Upper lobe of right lung (tissue), 1 donor: ENCODE measurements at places on chromosomes 13 and 19. TPM values are rescaled to one million over a fixed set of nuclear protein-coding genes. Genes with fewer than 3 reads are reported as not detected.
A peak's percentile ranks its signal among the peaks of the same experiment; 100 is the strongest.

The NEK5 gene
- total RNA-seq: 0.52 TPM

The GPR12 gene
- not detected for total RNA-seq

The RASL11A gene
- 25.6 TPM for total RNA-seq

The LILRA1 gene
- 4.7 TPM for total RNA-seq

The SRRM5 gene
- total RNA-seq: 0.29 TPM

DNA sequence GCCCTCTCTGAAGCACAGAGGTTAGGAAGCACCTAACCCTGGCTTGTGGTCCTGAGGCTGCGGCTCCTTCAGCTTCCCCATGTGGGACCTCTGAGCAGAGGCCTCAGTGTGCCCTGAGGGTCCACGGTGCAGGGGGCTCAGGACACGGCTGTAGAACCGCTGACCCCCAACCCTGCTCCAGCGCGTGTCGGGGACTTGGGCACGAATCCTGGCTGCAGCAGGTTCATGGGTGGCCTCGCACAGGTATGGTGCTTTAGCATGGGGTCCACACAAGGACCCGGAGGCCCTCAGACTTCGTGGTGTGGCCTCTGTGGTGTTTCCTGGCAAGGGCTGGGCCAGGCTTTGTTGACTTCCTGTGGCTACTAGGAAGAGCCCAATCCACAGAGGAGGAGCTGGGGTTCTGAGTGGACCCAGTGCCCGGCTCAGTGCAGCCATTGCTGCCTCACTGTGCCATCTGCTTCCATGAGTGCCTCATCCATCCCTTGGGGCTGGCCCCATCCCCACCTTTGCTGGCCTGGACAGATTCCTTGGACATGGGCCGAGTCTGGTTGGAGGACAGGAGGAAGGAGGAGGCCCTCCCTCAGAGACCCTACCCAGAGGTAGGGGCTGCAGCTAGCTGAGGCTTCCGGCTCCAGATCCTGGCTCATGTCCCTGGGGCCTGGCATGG is 24.5 kb downstream of the ZBTB7A start:
- H3K4me3 ChIP-seq: no peak overlapping the region
- H3K27me3 ChIP-seq: no peaks in the 10 kb centered on the region
- H3K36me3 ChIP-seq: peaks cover 32% of the 10 kb centered on the region
- H3K27ac ChIP-seq: no peak overlapping the region
- no peak for DNase-seq
- H3K4me1 ChIP-seq: peaks cover 12% of the 10 kb centered on the region

DNA sequence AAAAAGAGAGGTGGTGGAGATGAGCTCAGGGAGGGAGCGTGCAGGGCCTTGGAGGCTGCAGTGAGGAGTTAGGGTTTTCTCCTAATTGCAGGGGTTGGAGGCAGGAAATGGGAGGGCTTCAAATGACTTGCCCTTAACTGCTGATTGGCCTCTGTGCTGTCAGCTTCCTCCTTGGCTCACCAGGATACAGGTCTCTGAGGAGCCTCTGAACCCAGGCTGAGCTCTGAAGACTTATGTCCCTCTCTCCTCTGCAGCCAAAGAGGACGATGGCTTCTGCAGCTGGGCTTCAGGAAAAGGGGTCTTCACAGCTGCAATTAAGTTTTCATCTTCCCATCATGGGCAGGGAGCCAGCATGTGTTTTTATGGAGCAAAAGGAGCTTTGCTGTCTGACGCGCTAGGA is 6.7 kb upstream of the RANBP3 start:
- no peak overlapping the region for H3K4me3 ChIP-seq
- H3K4me1 ChIP-seq: peaks cover 9% of the 10 kb centered on the region
- H3K27me3 ChIP-seq: no peaks in the 10 kb centered on the region
- no peaks in the 10 kb centered on the region for H3K36me3 ChIP-seq
- no peak overlapping the region for H3K27ac ChIP-seq

DNA sequence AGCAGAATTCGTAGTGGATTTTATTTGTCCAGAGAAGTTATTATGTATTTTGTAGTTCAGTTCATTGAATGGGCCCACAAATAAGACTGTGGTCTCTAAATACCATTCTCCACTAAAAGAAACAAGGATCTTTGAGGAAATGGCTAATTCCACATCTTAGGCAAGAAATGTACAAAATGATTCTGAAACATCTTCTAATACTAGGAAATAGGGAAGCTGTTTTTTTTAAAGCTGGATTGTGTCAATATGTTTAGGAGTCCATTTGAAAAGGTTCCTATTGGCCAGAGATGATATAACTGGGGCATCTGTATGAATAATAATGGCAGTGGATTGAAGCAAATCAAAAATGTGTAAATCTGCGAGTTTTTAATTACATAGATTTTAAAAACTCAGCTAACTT is 88.5 kb upstream of the SIAH3 start:
- H3K27ac ChIP-seq: no peak overlapping the region
- H3K27me3 ChIP-seq: no peaks in the 10 kb centered on the region
- no peak overlapping the region for H3K4me3 ChIP-seq
- H3K4me1 ChIP-seq: no peaks in the 10 kb centered on the region
- no peak for DNase-seq

DNA sequence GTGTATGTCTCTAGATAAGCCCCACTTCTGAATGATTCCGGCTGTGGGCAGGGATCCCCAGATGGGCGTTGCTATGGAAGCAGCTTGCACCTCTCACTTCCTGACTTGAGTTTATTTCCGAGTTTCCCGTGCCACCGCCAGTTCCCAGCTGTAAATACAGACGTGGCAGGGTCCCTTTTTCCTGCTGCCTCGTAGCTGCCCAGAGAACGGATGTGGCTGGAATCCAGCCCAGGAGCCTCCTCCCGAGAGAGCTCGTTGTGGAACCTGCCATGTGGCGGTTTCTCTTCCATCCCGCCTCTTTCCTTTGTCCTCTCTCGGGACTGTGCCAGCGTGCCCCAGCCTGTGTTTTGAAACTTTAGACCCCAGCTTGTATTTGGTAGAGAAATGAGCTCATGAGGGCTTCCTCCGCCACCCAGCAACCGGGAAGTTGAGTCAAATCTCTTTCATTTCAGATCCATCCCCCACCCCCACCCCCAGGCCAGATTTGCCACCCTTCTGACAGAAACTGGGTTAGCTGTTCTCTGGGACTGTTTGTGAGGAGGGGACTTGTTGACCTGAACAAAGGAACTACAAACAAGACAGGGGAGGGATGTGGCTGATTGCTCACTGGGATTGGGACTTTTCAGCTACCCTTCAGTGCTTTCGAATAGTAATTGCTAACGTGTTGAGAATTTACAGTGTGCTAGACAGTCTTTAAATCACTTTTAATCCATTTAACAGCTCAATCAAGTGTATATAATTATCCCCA is 96.6 kb downstream of the SIPA1L3 start:
- H3K36me3 ChIP-seq: no peaks in the 10 kb centered on the region
- H3K27ac ChIP-seq: peak overlapping the region; percentile 82
- H3K4me3 ChIP-seq: peak overlapping the region; percentile 42

- no peak for DNase-seq
- H3K27ac ChIP-seq: no peak overlapping the region
- no peak overlapping the region for H3K4me3 ChIP-seq
- H3K36me3 ChIP-seq: peaks cover 8% of the 10 kb centered on the region
- H3K4me1 ChIP-seq: no peaks in the 10 kb centered on the region
- H3K27me3 ChIP-seq: no peaks in the 10 kb centered on the region
These were observed 50.6 kb downstream of the DPF1 start for GRCh38 chr19:38173291-38174041.

DNA sequence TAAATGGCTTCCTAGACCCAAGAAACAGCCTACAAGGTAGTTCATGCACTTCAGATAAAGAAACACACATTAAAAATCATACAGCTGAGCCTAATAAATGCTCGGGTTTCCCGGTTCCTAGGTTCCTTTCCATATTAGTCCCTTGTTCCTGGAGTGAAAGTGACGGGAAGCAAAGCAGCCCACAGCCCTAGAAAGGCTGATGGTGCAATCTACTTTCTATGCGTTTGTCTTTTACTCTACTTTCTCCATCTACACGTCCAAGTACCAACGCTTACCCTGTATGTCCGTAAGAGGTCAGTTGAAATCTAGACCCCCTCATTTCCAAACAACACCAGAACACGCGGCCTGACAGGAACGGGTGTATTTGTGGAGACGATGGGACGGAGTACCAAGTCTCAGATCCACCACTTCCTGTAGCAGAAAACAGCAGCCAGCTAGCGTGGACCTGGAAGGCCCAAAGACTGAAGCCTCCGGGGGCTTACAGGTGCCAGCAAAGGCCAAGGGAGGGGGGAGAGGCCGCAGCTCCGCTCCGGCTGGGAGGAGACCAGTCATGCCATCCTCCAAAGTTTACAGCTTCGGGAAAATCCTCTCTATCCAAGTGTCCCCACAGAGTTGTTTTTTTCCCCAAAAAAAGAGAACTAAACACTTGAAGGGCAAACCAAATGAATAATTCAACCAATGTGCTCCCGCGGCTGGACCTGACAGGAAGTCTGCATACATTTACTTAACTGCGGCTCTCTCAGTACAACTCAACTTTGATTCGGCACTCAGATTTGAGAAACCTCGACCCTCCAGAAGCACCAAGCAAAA is 34.1 kb downstream of the STK24 start:
- no peaks in the 10 kb centered on the region for H3K36me3 ChIP-seq
- DNase-seq: peak; percentile 49
- H3K4me1 ChIP-seq: peaks cover 45% of the 10 kb centered on the region
- H3K4me3 ChIP-seq: peak overlapping the region; percentile 12
- no peaks in the 10 kb centered on the region for H3K27me3 ChIP-seq

- DNase-seq: no peak
- H3K4me3 ChIP-seq: peak overlapping the region; percentile 78
- H3K27me3 ChIP-seq: no peaks in the 10 kb centered on the region
- peak overlapping the region; percentile 83 for H3K27ac ChIP-seq
- H3K4me1 ChIP-seq: peaks cover 8% of the 10 kb centered on the region
These were observed 3.1 kb downstream of the FUZ start for GRCh38 chr19:49809941-49810389.

GRCh38 chr13:112833551-112834257 is 135.3 kb upstream of the MCF2L start:
- no peak overlapping the region for H3K4me3 ChIP-seq
- DNase-seq: no peak
- H3K36me3 ChIP-seq: peaks cover 100% of the 10 kb centered on the region

GRCh38 chr13:97001636-97002035 is 7.4 kb upstream of the OXGR1 start:
- no peak overlapping the region for H3K4me3 ChIP-seq
- no peak for DNase-seq
- H3K27ac ChIP-seq: no peak overlapping the region
- H3K4me1 ChIP-seq: no peaks in the 10 kb centered on the region
- H3K36me3 ChIP-seq: no peaks in the 10 kb centered on the region
- H3K27me3 ChIP-seq: no peaks in the 10 kb centered on the region
